Heart left ventricle (tissue), 16 donors: ENCODE measurements at places on chromosomes 16 and 17. TPM values are rescaled to one million over a fixed set of nuclear protein-coding genes. Genes with fewer than 3 reads are reported as not detected.

GRCh38 chr17:34847938-34848337, 113.3 kb downstream of the CCT6B start:
- H3K27me3 ChIP-seq, result no peaks in the 10 kb centered on the region
- H3K4me1 ChIP-seq, result no peaks in the 10 kb centered on the region
- no peak for DNase-seq
- no peak overlapping the region for H3K27ac ChIP-seq

HOXB6 gene
- 0.83 TPM for total RNA-seq

DNA sequence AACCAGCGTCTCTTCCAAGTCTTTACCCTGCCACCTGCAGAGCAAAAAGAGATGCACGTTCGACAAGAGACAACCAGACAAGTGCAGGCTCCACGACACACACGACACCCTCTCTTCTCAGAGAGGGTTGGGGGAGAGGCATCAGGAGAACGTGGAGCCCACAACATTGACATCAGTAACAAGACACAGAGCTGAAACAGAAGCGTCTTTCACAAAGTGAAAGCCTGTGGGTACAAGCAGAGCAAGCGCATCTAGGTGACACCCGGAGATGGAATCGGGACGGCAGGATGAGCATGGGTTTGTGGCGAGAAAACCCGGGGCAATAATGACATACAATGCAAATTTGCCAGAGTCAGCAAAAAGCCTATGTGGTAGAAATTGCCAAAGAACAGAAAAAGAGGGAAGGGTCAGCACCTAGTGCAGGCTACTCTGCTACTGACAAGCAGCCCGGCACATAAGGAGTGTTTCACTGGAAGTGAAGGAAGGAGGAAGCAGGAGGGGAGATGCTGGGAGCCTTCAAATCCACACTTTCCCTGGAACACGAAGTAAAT, 89.5 kb downstream of the CYTH1 start:
- H3K27ac ChIP-seq, result no peak overlapping the region
- DNase-seq, result no peak
- no peaks in the 10 kb centered on the region for H3K4me1 ChIP-seq
- H3K4me3 ChIP-seq, result no peak overlapping the region

SLC22A31 gene
- total RNA-seq, result not detected

GRCh38 chr17:340074-340473, 12.5 kb downstream of the RPH3AL start:
- H3K4me1 ChIP-seq, result peaks cover 17% of the 10 kb centered on the region
- peaks cover 3% of the 10 kb centered on the region for H3K27me3 ChIP-seq
- no peak overlapping the region for H3K4me3 ChIP-seq

DNA sequence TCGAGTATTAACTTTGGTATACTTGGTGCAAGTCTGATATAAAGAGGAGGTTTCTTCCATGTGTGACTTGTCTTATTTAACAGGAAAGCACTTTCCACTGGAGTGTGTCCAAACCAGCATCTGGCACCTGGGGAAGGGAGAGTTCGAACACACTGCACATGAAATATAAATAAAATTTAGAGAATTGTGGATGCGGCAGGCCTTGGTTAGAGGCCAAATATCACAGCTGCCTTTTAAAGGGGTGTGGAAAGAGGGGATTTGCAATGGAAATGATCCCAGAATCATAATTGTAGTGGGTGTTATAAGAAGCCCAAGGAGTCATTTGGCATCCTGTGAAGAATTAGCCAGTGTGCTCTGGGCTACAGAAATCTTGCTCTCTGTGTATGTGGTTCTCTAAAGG, 4.3 kb upstream of the NXN start:
- H3K36me3 ChIP-seq, result no peaks in the 10 kb centered on the region
- no peaks in the 10 kb centered on the region for H3K27me3 ChIP-seq
- DNase-seq, result no peak
- H3K4me3 ChIP-seq, result no peak overlapping the region
- peaks cover 14% of the 10 kb centered on the region for H3K4me1 ChIP-seq

GRCh38 chr16:4179020-4179419, 62.8 kb upstream of the ADCY9 start:
- peaks cover under 1% of the 10 kb centered on the region for H3K4me1 ChIP-seq
- no peaks in the 10 kb centered on the region for H3K36me3 ChIP-seq
- DNase-seq, result no peak
- H3K27me3 ChIP-seq, result no peaks in the 10 kb centered on the region
- H3K27ac ChIP-seq, result no peak overlapping the region
- H3K4me3 ChIP-seq, result no peak overlapping the region
